ENCODE measurements at places on chromosomes 12 and 14.

- DNase-seq, result no peak
These were observed 12.0 kb downstream of the GALNT9 start for GRCh38 chr12:132317233-132317938.

- DNase-seq, result no peak
These were observed 19.5 kb downstream of the CCDC88C start for GRCh38 chr14:91397965-91398591.

- no peak for DNase-seq
These were observed 201.2 kb downstream of the SYNE2 start for GRCh38 chr14:64053694-64054669.

DNA sequence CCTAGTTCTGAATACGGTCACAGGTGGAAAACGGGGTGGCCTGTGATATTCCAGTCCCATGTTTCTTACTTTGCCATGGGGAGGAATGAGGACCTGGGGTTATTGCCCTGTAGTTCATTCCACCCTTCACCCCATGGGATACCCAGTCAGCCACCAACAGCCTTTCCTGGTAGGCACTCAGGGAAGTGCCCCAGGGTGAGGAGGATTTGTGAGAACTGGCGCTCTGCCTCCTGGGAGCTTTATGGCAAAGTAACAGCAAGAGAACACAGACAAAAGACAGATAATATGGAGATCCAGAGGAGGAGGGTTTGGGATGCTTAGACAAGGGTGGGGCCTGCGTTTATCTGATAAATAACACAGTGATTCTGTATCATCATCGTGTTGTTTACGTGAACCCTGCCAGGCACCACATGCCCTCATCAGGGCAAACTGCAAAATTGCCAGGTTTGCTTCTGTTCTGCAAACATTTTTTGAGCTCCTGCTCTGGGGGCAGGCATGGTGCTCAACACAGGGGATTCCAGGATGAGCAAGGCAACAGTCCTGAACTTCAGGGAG lies 223.5 kb downstream of the SLC41A2 start:
- DNase-seq, result no peak

GRCh38 chr12:113782873-113783272 lies 183.3 kb downstream of the RBM19 start:
- DNase-seq, result no peak

GRCh38 chr14:50501642-50502041 lies 30.7 kb downstream of the MAP4K5 start:
- no peak for DNase-seq

DNA sequence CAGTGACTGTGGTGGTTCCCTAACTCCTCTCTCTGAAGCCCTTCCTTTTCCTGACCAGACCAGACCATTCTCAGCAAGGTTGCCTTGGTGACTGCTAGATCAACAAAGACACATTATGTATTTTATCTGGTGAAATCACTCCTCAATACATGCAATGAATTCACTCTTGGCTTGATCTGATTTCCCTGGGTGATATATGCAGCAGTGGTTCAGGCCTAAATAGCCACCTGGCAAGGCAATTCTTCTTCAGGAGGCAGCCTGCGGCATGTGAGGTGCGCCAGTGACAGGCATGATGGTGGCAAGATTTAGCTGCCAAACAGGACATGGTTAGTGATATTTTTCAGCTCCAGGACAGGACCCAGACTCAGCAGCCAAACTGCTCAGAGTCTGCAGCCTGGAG lies 350.3 kb upstream of the CCDC196 start:
- no peak for DNase-seq

DNA sequence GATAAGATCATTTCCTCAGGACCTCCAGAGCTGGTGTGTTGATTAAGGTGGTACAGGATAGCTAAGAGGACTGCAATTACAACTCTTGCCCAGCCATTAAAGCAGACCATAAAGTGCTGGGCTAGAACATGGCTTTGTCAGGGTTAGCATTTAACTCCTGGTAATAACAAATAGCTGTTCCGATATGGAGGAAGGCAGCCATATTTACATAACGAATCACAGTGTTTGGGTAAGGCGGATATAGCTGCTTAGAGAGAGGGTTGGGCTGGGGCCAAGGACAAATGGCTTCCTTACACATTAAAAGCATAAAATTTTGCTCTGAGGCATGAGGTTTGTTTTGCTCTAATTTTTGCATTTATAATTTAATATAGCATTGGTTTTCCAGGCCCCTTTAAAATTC lies 297.7 kb upstream of the DDHD1 start:
- no peak for DNase-seq

- DNase-seq, result no peak
These were observed 781.7 kb downstream of the TRHDE start for GRCh38 chr12:73053893-73054292.

DNA sequence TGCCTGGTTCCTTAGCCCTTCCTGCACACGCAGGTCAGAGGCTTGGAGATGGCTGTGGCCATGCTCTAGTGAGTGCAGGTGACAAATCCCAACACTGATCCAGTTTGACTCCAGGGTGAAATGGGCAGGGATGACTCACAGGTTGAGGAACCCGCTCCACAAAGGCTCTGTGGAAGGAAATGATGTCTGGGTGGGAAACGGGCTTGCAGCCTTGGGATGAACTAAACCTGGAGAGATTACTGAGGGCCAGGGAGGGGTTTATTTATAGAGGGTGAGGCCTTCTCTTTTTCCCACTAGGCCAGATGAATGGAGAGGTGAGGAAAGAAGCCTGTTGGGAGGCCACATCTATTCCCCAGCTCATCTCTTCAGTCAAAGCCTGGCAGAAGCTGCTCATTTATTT lies 29.3 kb upstream of the EMP1 start:
- no peak for DNase-seq

DNA sequence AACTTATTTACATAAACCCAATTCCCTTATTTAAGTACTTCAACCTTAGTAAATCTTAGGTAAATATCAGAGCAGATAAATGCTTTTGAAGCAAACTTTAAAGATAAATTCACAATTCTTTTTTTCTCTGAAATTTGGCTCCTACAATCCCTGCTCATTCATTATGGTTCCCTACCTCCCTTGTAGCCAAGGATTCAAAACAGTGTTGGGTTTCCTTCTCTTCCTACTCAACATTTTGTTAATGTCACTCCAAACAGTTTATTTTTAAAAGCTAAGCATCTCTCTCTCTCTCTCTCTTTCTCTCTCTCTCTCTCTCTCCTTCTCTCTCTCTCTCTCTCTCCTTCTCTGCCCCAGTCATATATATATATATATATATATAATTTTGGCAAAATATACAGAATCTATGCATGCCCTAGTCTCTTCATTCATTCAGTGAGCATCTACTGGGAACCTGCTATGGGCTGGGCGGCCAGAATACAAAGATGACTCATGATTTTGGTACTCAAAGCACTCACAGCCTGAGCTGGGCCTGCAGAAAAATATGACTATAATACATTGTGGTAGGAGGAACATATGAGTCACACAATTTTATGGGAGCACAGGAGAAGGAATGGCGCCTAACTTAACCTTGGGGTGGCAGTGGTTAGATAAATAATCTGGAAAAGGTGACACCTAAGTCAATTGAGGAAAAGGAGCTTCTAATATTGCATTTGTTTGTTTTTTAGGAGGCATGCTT lies 123.7 kb upstream of the DHRS4 start:
- no peak for DNase-seq

GRCh38 chr12:59716043-59716442 lies 120.2 kb downstream of the SLC16A7 start:
- DNase-seq, result no peak

GRCh38 chr14:86815341-86815740 lies 1177.6 kb downstream of the GALC start:
- DNase-seq, result no peak

GRCh38 chr12:88575361-88575970 lies 4.8 kb downstream of the KITLG start:
- DNase-seq, result no peak

DNA sequence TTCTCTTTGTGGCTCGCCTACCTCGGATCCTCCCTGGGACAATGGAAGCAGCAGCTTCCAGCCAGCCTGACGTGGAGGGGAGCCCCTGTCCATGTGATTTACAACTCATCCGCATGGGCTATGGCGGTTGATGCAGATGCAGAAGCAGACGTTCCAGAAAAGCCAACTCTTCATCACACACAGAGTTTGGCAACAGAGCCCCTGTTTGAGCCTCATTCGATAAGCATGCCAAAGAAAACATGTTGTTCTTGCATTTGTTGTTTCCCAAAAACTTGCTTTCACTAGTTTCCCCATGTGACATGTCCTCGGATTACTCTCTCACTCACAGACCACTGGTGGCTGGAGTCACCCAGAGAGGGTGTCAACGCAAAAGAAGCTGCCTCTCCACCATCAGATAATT lies 16.4 kb upstream of the TC2N start:
- no peak for DNase-seq

DNA sequence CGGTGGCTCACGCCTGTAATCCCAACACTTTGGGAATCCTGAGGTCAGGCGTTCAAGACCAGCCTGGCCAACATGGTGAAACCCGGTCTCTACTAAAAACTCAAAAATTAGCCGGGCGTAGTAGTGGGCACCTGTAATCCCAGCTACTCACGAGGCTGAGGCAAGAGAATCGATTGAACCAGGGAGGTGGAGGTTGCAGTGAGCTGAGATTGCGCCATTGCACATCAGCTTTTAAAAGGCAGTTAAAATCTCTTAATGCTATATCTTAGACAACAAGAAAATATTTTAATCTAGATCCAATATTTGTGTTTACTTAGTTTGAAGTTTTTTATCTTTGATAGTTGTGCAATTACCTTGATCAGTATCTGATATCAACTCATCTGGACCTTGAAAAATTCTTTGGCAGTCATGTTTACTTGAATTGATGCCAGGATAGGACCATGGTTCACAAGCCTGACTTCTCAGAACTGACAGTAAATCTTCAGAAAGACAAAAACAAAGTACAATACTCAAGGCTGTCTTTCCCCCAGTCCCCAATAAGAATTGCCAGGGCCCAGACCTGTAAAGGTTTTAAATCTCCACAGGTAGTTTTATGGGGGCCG lies 135.0 kb upstream of the AEBP2 start:
- DNase-seq, result no peak

DNA sequence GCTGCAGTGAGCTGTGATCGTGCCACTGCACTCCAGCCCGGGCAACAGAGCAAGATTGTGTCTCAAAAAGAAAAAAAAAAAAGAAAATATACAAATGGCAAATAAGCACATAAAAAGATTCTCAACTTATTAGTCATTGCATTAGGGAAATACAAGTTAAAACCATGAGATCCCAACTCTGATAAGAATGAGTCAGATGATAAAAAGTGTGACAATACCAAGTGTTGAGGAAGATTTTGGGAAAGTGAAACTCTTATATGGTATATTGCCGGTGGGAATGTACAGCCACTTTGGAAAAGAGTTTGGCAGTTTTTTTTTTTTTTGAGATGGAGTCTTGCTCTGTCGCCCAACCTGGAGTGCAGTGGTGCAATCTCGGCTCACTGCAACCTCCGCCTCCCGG lies 7.6 kb upstream of the PRPF40B start:
- no peak for DNase-seq

DNA sequence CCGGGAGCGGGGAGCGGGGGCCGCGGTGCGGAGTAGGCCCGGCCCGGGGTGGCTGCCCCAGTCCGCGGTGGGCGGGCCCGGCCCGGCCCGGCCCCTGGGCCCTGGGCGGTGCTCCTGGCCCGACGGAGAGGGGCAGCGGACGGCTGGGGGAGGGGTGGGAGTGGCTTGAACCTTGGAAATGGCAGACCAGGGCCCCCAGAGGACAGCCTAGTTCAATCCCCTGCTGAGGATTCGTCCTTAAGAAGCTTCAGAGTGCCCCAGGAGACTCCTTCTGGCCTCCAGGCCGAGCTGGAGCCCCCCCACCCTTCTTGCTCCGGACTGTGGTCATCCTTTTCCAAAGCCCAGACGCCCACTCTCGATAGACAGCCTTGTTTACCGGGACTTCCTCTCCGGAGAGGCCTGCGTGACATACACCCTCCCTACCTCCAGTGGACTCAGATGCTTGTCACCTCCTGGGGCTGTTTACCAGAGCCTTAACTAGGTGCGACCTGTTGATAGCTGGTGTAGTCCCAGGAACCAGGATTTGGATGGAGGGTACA lies 458 bp downstream of the KHNYN start:
- peak; percentile 58 for DNase-seq
